ENCODE measurements at places on chromosomes 13 and 19.

DNA sequence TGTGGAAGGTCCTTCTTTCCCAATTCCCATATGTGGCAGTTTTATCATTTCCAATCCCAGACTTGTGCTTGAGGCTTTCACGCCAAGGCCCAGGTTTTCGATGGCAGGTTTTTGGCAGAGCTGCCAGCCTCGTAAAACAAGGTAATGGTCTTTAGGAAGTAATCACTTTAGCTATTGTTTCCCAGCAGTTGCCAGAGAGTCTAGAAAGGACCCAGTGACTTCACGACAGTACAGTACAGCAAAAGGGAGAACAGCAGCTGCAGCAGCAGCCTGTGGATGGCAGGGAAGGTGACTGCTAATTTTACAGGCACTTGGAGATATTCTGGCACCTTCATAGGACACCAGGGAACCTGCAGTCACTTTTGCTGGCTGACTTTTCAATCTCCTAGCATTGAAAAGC, 291.6 kb upstream of the MAB21L1 start:
- DNase-seq, result no peak

- peak; percentile 14 for DNase-seq
These were observed 184.1 kb downstream of the ZNF536 start for GRCh38 chr19:30556230-30556711.

DNA sequence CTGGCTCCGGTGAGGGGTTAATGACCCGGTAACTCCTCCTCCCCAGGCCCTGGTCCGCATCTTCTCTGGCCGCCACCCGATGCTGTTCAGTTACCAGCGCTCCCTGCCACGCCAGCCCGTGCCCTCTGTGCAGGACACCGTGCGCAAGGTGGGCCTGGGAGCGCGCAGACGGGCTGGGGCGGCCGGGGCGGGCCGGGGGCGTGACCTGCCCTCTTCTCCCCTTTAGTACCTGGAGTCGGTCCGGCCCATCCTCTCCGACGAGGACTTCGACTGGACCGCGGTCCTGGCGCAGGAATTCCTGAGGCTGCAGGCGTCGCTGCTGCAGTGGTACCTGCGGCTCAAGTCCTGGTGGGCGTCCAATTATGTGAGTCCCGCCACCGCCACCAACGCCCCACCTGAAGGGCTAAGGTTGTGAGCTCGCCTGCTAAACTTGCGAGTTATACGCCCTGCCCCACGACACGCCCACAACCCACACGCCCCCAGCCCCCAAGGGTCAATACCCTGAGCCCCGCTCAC, 10.4 kb downstream of the CPT1C start:
- no peak for DNase-seq

- peak; percentile 81 for DNase-seq
These were observed 7.0 kb downstream of the SERP2 start for GRCh38 chr13:44380404-44381165.

- DNase-seq, result no peak
These were observed 317.7 kb upstream of the OBI1 start for GRCh38 chr13:78976696-78977095.

- no peak for DNase-seq
These were observed 4.9 kb downstream of the IRS2 start for GRCh38 chr13:109781384-109782065.

GRCh38 chr19:5003781-5004180, 34.9 kb downstream of the KDM4B start:
- no peak for DNase-seq

DNA sequence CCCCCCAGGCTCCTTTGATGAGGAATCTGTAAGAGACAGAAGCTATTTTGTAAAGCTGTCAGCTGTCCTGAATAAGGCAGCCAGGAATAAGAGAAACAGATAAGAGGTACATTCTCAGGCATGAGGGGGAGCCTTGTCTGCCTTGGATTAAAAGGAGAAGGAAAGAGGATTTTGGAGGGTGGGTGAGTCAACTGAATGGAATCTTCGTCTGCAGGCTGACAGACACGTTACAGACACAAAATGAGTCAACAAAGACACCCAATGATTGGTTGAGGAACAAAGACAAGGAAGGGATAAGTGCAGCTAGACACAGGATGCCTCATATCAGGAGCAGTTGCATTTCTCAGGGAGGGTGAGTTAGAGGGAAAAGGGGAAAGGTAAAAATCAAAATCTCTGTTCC, 162.5 kb downstream of the OLFM4 start:
- DNase-seq, result peak; percentile 93
